ENCODE measurements at places on chromosomes 7 and 10. TPM values are rescaled to one million over a fixed set of nuclear protein-coding genes. Genes with fewer than 3 reads are reported as not detected.

- no peaks in the 10 kb centered on the region for H3K36me3 ChIP-seq
- no peak overlapping the region for H3K27ac ChIP-seq
- no peak overlapping the region for H3K4me3 ChIP-seq
- no peak for DNase-seq
Measured at GRCh38 chr7:5646846-5647245, 134.6 kb downstream of the RNF216 start.

The CHRM2 gene
- total RNA-seq: not detected

The AKR1C3 gene
- total RNA-seq: 31.1 TPM

DNA sequence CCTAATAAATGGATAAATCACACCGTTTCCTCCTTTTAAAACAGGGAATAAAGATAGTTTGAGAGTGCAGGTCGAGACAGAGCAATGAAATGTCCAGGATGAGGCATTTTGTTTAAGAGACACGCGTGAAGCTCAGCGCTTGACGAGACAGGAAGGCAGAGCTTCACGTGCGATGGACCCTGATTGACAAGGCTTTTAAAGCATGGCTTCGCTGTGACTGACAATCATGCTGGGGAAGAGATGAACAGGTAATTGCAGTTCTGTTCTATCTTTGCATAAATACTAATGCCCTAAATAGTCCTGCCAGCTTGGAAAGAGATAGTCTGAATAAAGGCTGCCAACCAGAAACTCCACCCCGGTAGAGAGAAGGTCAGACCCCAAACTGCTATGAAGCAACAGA, 442.3 kb upstream of the PFKP start:
- no peaks in the 10 kb centered on the region for H3K36me3 ChIP-seq
- no peaks in the 10 kb centered on the region for H3K27me3 ChIP-seq
- H3K27ac ChIP-seq: no peak overlapping the region
- no peak overlapping the region for H3K4me3 ChIP-seq
- no peak for DNase-seq
- H3K4me1 ChIP-seq: no peaks in the 10 kb centered on the region

The AKR1D1 gene
- not detected for total RNA-seq

- DNase-seq: no peak
Measured at GRCh38 chr10:75766106-75766505, 334.7 kb downstream of the LRMDA start.

DNA sequence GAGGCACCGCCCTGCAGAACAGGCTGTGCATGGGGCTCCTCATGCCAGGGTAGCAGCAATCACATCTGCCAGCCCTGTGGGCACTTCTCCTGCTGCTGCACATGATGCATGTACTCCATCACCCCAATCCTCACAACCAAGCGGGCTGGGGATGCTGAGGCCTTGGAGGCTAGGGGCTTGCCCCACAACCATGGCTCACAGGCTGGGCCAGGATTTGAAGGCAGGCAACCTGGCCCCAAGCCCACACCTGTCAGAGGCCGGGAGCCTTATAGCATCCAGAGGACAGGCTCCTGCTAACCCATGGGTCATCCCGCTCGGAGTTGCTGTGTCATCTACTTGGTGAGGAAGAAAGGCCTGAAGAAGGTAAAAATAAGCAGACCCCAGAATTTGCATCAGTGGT, 2.2 kb downstream of the POLM start:
- H3K36me3 ChIP-seq: no peaks in the 10 kb centered on the region
- no peak overlapping the region for H3K27ac ChIP-seq
- peaks cover 32% of the 10 kb centered on the region for H3K4me1 ChIP-seq
- no peaks in the 10 kb centered on the region for H3K27me3 ChIP-seq
- no peak for DNase-seq

- H3K4me3 ChIP-seq: no peak overlapping the region
- no peak overlapping the region for H3K27ac ChIP-seq
- no peak for DNase-seq
- no peaks in the 10 kb centered on the region for H3K36me3 ChIP-seq
- H3K27me3 ChIP-seq: no peaks in the 10 kb centered on the region
Measured at GRCh38 chr10:63221950-63222349, 88.8 kb downstream of the NRBF2 start.

Data from body of pancreas (tissue), 4 donors.